Thyroid gland (tissue), 4 donors: ENCODE measurements at places on chromosomes 4 and X. TPM values are rescaled to one million over a fixed set of nuclear protein-coding genes. Genes with fewer than 3 reads are reported as not detected.
A peak's percentile ranks its signal among the peaks of the same experiment; 100 is the strongest.

Gene RAB40A
- 0.67 TPM for total RNA-seq

DNA sequence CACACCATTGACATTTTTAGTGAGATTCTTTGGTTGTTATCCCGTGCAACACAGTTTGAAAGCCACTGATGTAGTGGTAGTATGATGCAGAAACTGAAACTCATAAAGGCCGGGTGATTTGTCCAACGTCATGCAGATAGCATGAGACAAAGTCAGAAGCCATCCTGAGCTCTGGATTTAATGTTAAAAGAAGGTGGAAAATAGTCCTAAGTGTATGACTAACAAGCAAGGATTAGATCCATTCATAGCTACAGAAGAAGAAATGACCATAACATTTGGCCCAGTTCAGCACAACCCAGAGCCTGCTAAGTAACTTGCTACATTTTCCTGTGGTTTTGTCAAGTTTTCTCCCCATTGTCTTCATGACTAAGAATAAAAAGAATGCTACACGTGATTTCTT, 142.4 kb downstream of the AMELX start:
- H3K27ac ChIP-seq, result no peak overlapping the region
- H3K4me3 ChIP-seq, result no peak overlapping the region
- no peaks in the 10 kb centered on the region for H3K27me3 ChIP-seq
- H3K4me1 ChIP-seq, result peaks cover 15% of the 10 kb centered on the region

Gene PAGE1
- total RNA-seq, result not detected

Gene FRMPD3
- total RNA-seq, result 7.9 TPM

DNA sequence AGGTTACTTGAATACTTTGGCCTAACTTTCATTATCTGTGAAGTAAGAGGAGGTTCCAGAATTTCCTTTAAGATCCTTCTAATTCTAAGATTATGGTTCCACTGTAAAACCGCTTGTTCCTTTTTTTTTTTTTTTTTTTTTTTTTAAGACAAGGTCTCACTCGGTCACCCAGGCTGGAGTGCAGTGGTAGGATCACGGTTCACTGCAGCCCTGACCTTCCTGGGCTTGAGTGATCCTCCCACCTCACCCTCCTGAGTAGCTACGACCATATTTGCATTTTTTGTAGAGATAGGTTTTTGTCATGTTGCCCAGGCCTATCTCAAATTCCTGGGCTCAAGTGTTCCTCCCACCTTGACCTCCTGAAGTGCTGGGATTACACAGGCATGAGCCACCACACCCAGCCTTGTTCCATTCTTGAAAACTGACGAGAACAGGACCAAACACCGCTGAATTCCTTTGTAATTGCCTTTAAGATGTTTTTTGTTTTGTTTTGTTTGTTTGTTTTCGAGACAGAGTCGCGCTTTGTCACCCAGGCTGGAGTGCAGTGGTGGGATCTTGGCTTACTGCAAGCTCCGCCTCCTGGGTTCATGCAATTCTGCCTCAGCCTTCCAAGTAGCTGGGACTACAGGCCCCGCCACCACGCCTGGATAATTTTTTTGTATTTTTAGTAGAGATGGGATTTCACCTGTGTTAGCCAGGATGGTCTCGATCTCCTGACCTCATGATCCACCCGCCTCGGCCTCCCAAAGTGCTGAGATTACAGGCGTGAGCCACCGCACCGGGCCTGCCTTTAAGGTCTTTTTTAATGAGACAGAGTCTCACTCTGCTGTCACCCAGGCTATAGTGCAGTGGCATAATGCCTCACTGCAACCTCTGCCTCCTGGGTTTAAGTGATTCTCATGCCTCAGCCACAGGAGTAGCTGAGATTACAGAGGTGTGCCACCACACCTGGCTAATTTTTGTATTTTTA, 6.8 kb downstream of the PDS5A start:
- H3K27ac ChIP-seq, result peak overlapping the region; percentile 91
- peaks cover 29% of the 10 kb centered on the region for H3K4me1 ChIP-seq
- peak; percentile 91 for DNase-seq

- no peaks in the 10 kb centered on the region for H3K27me3 ChIP-seq
- H3K4me1 ChIP-seq, result no peaks in the 10 kb centered on the region
- no peak overlapping the region for H3K4me3 ChIP-seq
- no peaks in the 10 kb centered on the region for H3K36me3 ChIP-seq
- no peak for DNase-seq
Observed at GRCh38 chrX:17403972-17404371, 29.0 kb downstream of the NHS start.

- no peak overlapping the region for H3K27ac ChIP-seq
- no peak for DNase-seq
- no peaks in the 10 kb centered on the region for H3K27me3 ChIP-seq
- H3K36me3 ChIP-seq, result peaks cover 24% of the 10 kb centered on the region
- H3K4me3 ChIP-seq, result no peak overlapping the region
Observed at GRCh38 chr4:38904090-38904666, 36.6 kb downstream of the FAM114A1 start.

GRCh38 chr4:130026185-130026584, 930.2 kb downstream of the C4orf33 start:
- no peaks in the 10 kb centered on the region for H3K27me3 ChIP-seq
- H3K4me1 ChIP-seq, result no peaks in the 10 kb centered on the region
- H3K4me3 ChIP-seq, result no peak overlapping the region
- no peaks in the 10 kb centered on the region for H3K36me3 ChIP-seq
- DNase-seq, result no peak
- no peak overlapping the region for H3K27ac ChIP-seq

Gene RPL39
- 1,880 TPM for total RNA-seq

DNA sequence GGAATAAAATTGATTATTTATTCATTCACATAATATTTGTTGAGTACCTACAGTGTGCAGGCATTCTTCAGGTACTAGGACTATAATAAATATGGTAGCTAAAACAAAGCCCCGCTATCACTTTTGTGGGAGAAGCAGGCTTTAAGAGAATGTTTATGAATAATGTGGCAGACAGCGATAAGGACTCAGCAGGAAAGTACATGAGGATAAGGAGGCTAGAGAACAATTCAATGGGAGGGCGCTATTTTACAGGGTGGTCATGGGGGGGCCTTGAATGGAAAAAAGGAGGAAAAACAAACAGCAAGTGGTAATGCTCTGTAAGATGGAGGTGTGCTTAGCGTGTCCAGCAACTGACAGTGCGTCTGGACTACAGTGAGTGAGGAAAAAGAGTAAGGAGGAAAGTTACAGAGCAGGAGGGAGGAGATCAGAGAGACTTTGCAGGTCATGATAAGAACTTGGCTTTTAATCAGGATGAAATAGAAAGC, 264.2 kb upstream of the ETNPPL start:
- H3K4me1 ChIP-seq, result no peaks in the 10 kb centered on the region
- no peaks in the 10 kb centered on the region for H3K36me3 ChIP-seq
- DNase-seq, result no peak
- no peak overlapping the region for H3K4me3 ChIP-seq

GRCh38 chr4:187908079-187908561, 87.5 kb upstream of the ZFP42 start:
- no peaks in the 10 kb centered on the region for H3K4me1 ChIP-seq
- no peak for DNase-seq
- no peaks in the 10 kb centered on the region for H3K27me3 ChIP-seq
- H3K4me3 ChIP-seq, result no peak overlapping the region

DNA sequence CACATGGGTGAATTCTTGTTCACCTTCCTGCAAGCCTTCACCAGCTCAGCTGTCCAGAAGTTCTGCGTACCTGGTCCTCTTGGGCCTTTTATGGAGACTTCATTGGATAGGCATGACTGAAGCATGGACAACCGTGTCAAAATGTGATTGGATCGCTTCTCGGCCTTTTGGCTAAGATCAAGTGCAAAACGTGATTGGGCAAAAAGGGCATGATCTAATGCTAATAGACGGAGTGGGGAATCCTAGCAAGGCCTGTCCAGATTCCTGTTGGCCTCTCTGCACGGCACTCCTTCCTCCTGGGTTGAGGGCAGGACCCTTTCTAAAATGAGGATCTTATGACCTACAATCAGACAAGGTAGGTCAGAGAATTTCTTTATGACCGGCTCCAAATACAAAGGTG, 24.9 kb downstream of the PRDX4 start:
- H3K36me3 ChIP-seq, result no peaks in the 10 kb centered on the region
- no peaks in the 10 kb centered on the region for H3K4me1 ChIP-seq
- no peaks in the 10 kb centered on the region for H3K27me3 ChIP-seq
- DNase-seq, result peak; percentile 33
- H3K27ac ChIP-seq, result no peak overlapping the region

Gene VCX
- not detected for total RNA-seq

GRCh38 chr4:43243433-43244116, 351.1 kb downstream of the GRXCR1 start:
- H3K4me1 ChIP-seq, result no peaks in the 10 kb centered on the region
- no peaks in the 10 kb centered on the region for H3K27me3 ChIP-seq
- no peaks in the 10 kb centered on the region for H3K36me3 ChIP-seq
- no peak overlapping the region for H3K27ac ChIP-seq
- DNase-seq, result no peak

Gene NCAPG
- 0.56 TPM for total RNA-seq

Gene TCEANC
- 6.9 TPM for total RNA-seq

DNA sequence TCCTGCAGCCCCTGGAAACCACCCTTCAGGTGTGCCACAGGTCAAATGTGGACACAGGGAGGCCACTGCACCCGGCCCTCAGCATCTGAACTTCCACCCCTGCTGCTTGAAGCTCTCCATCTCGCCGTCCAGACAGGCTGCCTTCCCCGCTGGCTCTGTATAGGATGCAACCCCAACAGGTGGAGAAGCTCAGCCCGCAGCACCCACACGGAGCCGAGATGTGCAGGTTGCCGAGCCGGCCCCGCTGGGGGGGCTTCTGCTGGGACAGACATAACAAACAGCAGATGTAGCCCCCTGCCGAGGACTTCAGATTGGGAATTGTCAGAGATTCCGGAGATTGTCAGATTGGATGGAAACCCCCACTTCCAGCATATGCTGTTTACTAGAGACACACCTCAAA, 20.5 kb downstream of the TMEM187 start:
- no peak overlapping the region for H3K27ac ChIP-seq
- H3K36me3 ChIP-seq, result no peaks in the 10 kb centered on the region
- H3K4me3 ChIP-seq, result no peak overlapping the region
- H3K27me3 ChIP-seq, result no peaks in the 10 kb centered on the region
- no peaks in the 10 kb centered on the region for H3K4me1 ChIP-seq

Gene CCSER1
- total RNA-seq, result 45.3 TPM

DNA sequence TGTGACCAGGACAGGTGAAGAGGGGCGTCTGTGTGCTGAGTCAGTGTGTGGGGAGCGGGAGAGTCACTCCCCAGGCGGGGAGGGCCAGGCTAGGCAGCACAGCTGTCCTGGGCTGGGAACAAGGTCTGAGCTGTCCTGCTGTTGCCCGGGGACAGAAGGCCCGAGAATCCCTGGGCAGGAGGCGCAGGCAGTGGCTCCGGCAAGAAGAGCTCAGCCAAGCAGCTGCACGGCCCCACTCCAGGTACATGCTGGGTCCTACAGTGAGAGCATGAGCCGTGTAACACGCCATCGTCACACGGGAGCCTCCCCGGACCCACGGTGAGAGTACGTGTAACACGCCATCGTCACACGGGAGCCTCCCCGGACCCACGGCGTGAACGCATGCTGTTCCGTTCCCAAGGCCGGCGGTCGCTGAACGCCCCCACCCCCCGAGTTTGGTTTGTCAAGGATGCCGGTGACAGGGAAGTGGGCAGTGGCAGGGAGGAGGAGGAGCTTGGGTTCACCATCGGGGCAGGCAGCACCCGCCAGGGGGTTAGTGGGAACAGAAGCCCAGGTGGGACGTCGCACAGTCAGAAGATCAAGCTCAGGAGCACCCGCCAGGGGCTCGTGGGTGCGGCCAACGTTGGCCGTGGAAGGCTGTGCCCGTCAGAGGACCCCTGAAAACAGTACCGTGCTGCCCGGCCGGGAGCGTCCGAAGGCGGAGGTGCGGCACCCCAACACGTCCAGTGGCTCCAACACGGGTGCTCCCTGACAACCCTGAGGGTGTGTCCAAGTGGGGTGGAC, 15.6 kb downstream of the PPP2R3B start:
- no peaks in the 10 kb centered on the region for H3K36me3 ChIP-seq
- H3K27me3 ChIP-seq, result peaks cover 5% of the 10 kb centered on the region
- DNase-seq, result no peak
- H3K4me1 ChIP-seq, result no peaks in the 10 kb centered on the region
- no peak overlapping the region for H3K4me3 ChIP-seq

Gene USP26
- total RNA-seq, result not detected

- H3K27me3 ChIP-seq, result peaks cover 6% of the 10 kb centered on the region
- H3K36me3 ChIP-seq, result no peaks in the 10 kb centered on the region
- no peak for DNase-seq
- H3K4me1 ChIP-seq, result no peaks in the 10 kb centered on the region
Observed at GRCh38 chr4:73892966-73893365, 23.8 kb downstream of the CXCL1 start.

DNA sequence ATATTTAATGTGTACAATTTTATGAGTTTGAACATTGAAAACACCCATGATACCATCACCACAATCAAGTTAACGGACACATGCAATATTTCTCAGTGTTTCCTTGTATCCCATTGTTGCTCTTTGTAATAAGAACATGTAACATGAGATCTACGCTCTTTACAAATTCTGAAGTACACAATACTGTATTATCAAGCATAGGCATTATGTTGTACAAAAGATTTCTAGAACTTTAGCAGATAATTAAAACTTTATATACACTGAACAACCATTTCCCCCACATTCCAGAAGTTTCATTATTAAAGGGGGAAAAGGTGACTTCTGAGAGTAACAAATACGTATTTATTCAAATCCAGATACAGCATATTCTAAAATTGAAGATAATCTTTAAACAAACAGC, 114.5 kb downstream of the SLC10A7 start:
- no peak overlapping the region for H3K4me3 ChIP-seq
- no peaks in the 10 kb centered on the region for H3K27me3 ChIP-seq
- H3K36me3 ChIP-seq, result no peaks in the 10 kb centered on the region
- H3K27ac ChIP-seq, result no peak overlapping the region
- DNase-seq, result no peak

DNA sequence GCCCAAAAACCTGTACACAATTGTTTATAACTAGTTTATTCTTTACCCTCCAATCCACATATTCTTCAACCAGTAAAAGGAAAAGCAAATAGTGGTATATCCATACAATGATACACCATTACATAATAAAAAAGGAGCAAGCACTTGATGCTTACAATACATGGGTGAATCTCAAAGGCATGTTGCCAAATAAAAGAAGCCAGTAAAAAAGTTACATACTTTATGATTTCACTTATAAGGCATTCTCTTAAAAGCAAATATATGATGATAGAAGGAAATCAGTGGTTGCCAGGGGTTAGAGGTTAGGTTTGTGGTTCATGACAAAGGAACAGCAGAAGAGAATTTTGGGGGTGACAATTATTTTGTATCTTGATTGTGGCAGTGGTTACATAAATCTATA, 896.1 kb upstream of the LCORL start:
- no peak for DNase-seq
- H3K4me1 ChIP-seq, result no peaks in the 10 kb centered on the region
- H3K36me3 ChIP-seq, result no peaks in the 10 kb centered on the region
